ENCODE measurements at places on chromosomes 11 and 22.

DNA sequence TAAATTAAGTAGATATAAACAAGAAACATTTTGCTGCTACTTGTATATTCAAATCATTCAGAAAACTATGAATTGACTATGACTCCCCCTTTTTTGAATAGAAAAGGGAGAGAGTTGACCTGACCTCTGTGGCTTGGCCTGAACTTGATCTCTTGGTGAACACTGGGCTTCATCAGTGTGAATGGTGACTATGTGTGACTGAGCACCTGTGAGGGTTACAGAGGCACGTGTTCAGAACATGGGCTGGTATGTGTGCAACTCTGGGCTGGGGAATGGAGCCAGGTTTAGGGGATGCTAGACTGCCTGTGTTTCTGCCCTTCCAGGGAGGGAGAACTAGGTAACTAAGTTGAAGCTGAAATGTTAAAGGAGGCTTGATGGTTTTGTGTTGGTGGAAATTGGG lies 29.2 kb downstream of the HSD17B12 start:
- DNase-seq: no peak

GRCh38 chr11:29231586-29231985 lies 785.2 kb downstream of the KCNA4 start:
- DNase-seq: no peak

DNA sequence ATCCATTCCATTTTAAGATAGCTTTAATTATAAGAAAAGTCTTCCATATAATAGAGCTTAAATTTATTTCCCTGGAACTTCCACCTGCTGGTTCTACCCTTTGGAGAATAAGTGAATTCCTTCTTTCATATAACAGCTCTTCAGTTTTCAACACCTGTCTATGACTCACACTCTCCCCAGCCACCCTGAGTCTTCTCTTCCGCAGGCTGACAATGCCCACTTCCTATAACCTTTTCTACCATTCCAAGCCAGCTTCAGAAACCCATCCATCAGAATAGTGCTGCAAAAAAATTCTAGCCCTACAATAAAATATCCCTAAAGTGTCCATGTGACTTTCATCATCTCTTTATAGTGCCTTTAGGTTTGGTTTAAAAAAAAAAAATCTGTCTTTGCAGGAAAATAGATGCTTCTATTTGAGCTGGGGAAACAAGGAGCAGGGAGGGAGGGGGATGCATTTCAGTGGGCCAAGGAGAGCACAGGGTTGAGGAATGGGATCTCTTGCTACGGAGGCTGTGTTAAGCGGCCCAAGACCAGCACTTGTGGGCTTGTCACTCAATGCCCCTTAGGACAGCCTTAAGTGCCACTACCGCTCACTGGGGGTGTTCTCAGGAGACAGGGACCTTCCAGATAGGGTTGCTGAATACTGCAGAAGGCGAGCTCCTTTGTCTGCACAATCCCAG lies 178.6 kb downstream of the DSCAML1 start:
- no peak for DNase-seq

DNA sequence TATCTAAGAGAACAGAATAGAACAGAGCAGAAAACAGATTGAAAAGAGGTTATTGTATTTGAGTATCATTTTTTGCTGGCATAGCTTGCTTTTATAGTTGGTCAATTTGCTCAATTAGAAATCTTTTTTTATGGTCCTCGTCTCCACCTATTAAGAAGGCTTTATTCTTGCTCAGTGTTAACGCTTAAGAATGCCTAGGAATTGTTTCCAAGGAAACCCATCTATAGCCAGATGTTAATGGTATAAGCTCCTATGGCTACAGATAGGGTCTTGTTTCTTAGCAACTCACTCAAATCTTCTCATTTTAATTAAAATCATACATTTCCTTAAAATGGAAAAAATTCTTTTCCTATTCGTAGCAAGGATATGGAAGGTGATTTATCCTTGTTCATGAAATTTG lies 392.3 kb downstream of the TMEM135 start:
- no peak for DNase-seq

DNA sequence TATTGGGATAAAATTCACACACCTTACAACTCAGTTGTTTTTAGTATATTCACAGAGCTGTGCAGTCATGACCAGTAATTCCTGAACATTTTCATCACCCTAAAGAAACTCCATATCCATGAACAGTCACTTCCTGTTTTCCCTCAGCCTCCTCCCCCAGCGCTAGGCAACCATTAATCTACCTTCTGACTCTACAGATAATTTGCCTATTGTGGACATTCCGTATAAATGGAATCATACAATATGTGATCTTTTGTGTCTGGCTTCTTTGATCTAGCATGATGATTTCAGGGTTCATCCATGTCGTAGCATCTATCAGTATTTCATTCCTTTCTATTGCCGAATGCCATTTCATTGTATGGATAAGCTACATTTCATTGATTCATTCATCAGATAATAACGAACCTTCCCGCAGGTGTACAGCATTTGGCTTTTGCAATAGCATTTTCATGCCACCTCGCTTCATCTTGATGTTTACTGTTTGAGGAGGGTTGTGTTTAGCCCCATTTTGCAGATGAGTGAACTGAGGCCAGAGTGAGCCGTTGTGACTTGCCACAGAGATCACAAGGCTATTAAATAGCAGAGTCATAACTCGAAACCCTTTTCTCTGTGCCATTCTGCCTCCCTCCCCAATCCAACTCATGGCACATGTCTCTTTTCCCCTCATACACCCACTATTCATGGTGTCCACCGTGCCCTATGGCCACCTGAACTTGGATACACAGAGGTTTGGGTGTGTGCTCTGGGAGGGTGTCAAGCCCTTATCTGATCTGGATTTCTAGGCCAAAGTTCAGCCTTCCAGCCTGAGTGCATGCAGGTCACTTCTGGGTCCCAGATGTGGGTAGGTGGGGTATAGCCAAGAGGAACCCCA lies 11.1 kb upstream of the MYH9 start:
- DNase-seq: no peak

- DNase-seq: no peak
Observed at GRCh38 chr11:63520606-63521170, 14.8 kb downstream of the LGALS12 start.

GRCh38 chr11:76626921-76627401 lies 43.6 kb downstream of the LRRC32 start:
- DNase-seq: peak; percentile 86

- DNase-seq: no peak
Observed at GRCh38 chr11:123742031-123742723, 717 bp upstream of the ZNF202 start.

DNA sequence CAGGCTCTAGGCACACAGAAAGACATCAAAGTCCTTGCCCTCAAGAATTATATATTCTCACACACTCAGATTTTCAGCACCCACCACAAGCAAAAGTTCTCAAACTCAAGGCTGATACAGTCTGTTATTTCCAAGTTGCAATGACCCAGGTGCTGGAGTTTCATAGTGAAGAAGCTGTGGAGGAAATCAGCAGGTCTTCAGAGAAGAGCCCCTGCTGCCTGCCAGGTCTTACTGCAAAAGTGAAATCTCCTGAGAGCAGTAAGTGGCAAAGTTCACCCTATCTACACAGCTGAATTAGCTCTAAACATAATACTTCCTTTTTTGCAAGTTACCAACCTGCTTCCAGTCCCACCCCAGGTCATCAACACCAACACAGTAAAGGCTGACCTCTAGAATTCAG lies 64.6 kb downstream of the RPL27A start:
- no peak for DNase-seq

GRCh38 chr11:77771135-77771534 lies 49.4 kb downstream of the RSF1 start:
- no peak for DNase-seq

DNA sequence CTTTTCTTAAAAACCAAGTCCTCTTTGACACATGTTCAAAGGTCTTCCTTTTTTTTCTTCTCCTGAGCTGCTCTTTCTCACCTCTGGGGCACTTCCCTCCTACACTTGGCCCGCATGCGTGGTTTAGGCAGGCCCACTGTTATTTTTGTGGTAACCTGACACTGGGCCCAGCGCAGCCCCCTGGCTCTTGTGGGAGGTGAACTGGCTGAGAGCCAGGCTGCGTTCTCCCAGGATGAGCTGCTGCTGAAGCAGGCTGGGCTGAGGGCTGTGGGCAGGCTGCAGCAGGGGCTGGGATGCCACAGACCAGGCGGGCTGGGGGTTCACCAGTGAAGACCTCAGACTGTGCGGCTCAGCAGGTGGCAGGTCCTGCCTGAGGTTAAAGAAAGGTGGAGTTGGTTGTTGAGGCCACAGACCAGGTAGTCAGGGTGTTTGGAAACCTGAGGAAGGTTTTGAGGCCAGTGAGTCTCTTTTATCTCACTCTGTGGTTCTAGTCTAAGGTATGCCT lies 72.4 kb downstream of the TEAD1 start:
- DNase-seq: no peak

DNA sequence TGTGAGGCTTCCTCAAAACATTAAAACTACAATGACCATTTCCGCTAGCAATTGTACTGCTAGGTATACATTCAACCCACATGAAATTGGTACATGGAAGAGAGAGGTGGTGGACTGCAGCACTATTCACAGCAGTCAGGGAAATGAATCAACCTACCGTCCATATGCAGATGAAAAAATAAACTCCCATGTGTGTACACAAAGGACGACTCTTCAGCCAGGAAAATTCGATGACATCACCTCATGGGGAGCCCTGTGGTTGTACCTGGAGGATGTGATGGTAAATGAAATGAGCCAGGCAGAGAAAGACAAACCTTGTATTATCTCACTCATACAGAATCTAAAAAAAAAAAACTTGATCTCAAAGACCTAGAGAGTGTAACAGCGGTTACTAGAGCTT lies 23.3 kb downstream of the RFPL3 start:
- DNase-seq: no peak

DNA sequence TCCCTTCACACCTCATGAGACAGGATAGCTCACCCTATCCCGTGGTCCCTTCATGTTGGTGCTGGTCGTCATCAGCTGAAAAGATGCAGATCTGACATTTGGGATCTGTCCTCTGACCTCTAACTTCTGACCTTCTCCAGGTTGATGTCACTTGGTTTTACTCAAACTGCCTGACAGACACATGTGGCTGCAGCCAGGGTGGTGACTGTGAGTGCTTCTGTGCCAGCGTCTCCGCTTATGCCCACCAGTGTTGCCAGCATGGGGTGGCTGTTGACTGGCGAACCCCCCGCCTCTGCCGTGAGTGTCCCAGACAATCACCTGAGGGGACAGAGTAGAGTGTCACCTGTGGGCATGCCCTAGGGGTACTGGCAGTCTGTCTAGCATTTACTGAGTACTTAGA lies 49.7 kb downstream of the OTOG start:
- DNase-seq: no peak

DNA sequence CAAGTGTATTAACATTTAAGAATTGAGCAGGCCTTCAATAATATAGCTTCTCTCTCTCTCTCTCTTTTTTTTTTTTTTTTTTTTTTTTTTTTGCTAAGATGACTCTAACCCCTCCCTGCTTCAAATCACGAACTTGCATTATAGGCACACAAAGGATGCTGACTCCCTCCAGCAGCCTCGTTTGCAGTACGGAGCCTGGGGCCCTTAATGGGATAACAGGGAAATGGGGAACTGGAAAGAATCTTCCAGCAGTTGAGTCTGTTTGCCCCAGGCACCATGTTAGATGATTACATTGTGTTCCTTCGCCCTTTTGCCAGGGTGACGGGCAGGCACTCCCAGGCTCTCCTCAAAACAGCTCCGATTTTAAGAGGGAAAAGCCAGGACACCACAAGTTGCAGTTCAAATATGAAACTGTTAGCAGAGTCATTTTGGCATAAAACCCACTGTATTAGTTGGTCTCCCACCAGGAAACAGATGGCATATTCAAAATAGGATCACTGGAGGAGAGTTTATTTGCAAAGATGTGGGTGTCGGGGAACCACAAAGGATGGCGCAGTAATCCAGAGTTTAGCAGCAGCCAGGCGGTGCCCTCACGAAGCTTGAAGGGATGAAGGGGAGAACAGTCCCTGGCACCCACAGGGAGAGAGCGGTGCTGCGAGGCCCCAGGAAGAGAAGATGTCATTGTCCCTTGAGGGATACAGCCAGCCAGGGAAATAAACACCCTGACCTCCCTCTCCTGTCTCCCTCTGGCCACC lies 26.5 kb upstream of the TREH start:
- DNase-seq: no peak

- DNase-seq: no peak
Observed at GRCh38 chr11:126158054-126158791, 53.2 kb downstream of the RPUSD4 start.

DNA sequence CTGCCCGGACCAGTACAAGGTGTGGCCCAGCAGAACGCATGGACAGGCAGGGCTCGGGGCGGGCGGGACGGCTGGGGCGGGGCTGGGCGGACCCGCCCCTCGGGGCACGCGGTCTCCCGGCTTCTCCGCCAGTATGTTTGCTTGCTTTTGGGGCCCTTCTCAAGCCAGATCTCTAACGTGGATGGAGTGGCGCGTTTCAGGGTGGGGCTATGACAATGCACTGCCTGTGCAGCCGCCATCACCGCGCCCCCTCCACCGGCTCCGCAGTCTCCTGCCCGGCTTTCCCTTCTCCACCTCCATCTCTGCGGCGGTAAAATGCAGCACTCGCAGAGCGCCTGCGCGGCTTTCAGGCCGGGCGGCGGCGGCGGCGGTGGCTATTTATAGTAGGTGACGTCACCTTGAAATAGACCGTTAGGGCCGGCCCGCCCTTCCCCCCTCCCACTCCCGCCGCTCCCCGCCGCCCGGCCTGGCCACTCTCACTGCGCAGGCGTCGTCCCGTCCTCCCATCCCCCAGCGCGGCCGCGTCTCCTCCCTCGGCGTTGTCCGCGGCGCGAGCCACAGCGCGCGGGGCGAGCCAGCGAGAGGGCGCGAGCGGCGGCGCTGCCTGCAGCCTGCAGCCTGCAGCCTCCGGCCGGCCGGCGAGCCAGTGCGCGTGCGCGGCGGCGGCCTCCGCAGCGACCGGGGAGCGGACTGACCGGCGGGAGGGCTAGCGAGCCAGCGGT lies at the start of gene YWHAH:
Gene YWHAH, plus strand, starts transcription at position 558 of the 722 bp plus-strand sequence. CDS start 199 bp downstream, outside the sequence.
- peak; percentile 90 for DNase-seq

- DNase-seq: no peak
Observed at GRCh38 chr22:46052801-46053562, 76.0 kb upstream of the WNT7B start.

DNA sequence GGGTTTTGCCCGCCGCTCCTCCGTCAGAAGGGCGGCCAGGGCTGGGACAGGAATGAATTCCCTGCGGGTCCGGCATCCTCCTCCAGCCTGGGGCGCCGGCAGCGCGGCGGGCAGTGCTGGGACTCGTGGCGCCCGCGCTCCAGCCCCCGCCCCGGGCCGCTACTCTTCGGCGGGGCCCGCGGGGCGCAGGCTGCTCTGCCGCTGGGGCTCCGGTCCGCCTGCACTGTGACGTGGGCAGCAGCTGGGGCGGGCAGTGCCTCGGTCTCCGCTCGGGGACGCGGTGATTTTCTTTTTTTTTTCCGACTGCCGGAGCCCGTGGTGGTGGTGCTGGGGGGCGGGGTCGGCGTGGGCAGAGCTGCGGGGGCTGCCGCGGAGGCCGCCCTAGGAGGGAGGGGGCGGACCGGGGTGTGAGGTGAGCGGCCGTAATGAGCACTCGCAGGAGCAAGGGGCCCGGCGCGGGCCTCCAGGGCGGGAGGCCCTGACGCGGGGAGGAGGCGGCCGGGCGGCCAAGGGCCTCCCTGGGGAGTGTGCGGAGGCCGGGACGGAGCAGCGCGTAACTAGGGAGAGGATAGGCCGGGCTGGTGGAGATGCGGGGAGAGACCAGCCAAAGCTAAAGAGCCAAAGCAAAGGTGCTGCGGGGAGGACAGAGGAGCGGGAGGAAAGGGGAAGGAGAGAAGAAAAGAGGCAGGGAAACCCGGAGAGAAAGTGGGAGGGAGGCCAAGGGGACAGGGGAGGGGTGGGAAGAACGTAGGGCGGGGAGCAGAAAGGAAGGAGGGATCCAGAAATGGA lies 73.3 kb upstream of the ZBED5 start:
- peak; percentile 48 for DNase-seq
